ENCODE measurements at places on chromosomes 3 and 15. TPM values are rescaled to one million over a fixed set of nuclear protein-coding genes. Genes with fewer than 3 reads are reported as not detected.

Gene LDHAL6B
- total RNA-seq = 6.0 TPM

Gene TMEM39A
- 20.6 TPM for total RNA-seq

Gene HCLS1
- 27.0 TPM for total RNA-seq

DNA sequence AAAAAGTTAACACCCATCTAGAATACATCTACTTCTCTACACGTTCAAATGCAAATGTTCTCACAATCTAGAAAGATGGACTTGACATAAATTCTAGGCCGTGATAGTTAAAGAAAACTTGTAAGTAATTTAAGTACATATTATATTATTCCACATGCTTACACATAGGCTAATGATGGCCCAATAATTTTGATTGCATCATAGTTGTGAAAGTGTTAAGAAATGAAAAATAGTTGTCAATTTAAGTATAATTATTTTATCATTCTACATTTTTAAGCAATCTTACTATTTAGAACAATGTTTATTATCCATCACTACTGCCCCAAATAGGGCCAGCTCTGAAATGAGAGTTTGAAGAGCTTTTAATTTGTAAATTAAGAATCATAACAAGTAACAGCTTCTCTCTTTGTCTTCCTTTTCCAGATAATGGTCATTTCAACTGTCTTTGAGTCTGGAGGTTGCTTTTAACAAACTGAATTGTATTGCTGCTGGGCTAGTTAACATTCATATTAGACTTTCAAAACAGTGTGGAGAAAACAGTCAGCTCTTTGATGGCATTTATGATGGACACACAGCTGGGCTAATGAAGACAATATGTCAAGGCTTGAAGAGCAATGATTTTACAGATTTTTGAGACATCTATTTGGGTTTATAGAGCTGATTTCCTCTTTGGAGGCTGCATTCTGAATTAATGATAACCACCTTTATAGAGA lies 246.1 kb upstream of the KCNH8 start:
- no peak for DNase-seq

DNA sequence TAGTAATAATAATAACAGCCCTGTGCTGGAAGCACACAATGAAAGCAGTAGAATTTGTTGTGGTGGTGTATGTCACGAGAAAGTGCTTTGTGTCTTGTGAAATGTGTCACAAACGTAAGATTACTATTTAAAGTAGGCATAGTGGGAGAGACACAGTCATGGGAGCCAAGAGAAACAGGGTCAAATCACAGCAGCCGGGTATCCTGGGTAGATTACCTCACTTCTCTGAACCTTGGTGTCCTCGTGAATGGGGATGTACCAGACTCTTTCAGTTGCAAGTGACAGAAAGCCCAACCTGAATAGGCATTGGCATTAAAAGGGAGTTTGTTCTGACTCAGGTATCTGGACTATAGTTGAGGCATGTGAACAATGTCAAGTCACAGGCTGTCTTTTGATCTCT lies 29.1 kb upstream of the SRGAP3 start:
- no peak for DNase-seq

DNA sequence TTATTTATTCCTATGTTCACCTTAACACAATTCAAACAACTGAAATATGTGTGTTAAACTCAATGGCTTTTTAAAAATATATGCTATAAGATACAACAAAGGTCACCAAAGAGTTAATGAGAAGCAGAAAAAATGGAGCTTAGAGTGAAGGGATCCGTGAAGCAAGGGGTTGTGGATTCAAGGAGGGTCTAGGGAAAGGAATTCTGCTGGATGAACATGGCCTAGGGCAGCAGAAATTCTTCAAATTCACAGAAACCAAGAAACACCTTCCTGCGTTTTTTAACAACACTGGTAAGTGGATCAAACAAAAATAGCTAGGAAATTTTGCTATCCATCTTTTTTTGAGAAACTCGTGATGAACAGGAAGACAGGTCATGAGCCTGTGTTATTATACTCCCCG lies 59.3 kb upstream of the PLSCR5 start:
- no peak for DNase-seq
